ENCODE measurements at places on chromosomes 2 and 18.

DNA sequence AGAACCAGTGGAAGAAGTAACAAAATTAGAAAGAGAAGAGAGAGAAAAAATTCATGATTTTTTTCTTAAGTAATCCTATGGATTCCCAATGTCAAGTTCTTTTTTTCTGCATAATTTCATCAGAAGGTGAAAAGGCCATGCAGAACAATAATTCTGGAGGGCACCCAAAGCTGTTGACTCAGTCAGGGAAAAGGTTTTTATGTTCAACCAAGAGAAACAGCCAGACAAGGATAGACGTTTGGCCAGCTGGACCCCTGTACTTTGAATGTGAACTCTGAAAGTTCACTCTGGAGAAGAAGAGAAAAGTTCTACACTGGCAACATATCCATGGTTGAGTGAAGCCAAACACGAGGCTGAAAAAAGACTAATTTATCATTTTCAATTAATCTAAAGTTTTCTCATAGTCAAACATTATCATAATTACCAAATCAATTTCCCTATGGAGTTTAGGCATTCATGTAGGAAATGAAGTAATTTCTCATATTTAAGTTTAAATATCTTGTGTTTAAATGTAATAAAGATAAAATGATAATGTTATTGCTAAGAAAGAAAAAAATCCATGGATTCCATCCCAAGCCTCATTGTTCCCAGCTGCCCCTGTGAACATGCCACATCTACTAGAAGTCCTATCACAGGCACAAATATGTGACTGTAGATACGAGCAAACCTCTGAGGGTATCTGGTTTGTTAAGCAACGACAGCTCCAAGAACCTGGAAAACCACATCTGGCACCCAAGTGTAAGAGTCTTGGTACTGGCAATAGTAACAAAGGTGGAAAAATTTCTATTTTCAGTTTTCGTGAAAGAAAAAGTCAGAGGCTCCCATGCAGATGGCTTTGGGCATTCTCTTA is 742.7 kb upstream of the ACVR2A start:
- DNase-seq: no peak

DNA sequence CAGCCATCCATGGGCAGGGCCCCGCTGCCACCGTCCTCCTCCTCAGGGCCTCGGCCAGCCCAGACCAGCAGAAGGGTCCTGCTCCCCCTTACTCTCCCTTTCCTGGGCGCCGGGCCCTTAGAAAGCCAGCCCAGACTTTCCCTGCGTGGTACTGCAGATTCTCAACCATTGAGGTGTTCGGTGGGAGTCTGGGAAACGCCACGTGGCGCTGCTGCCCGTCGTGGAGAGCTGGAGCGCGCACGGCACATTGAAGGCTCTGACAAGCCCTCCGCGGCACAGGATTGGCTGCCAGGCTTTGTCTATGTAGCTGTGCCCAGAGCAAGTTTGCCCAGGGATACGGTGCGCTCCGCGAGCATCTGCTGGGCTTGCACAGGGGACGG is 10.4 kb upstream of the KLHL30 start:
- DNase-seq: no peak

DNA sequence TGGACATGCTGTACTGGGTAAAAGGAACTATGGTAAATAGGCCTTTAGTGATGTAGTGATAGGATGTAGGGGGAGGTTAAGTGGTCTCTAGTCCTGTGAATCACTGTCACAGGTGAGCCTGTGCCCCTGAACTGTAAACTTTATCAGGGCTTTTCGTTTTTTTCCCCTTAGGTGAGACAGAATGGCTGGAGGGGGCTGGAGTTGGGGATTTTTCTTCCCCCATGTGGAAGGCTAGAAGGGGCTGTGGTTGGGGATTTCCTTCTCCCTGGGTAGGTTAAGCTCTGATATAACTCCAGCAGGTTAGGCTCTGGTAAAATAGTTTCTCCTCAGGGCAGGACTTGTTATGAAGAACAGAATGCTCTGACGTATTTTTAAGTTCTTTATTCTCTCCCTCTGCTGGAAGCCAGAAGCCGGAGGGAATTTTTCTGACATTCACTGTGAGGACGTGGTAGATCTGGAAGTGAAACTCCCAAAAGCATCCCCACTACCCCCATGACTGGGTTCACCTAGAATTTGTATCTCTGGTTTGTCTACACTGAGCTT is 28.5 kb downstream of the PIKFYVE start:
- DNase-seq: no peak

GRCh38 chr2:46653539-46653938 is 174.2 kb downstream of the TMEM247 start:
- DNase-seq: no peak

GRCh38 chr2:159317392-159318088 is 31.0 kb upstream of the WDSUB1 start:
- no peak for DNase-seq

DNA sequence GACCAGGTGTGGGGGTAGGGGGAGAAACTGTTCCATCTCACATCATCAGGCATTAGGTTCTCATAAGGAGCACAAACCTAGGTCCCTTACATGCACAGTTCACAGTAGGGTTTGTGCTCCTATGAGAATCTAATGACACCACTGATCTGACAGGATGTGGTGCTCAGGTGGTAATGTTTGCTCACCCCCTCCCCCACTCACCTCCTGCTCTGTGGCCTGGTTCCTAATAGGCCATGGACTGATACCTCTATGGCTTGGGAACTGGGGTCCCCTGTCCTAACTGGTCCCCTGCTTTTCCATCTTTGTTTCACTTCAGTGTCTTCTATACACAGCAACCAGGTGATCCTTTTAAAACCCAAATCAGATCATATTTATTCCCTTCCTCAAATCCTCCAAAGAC is 267.8 kb downstream of the TNS1 start:
- DNase-seq: no peak

DNA sequence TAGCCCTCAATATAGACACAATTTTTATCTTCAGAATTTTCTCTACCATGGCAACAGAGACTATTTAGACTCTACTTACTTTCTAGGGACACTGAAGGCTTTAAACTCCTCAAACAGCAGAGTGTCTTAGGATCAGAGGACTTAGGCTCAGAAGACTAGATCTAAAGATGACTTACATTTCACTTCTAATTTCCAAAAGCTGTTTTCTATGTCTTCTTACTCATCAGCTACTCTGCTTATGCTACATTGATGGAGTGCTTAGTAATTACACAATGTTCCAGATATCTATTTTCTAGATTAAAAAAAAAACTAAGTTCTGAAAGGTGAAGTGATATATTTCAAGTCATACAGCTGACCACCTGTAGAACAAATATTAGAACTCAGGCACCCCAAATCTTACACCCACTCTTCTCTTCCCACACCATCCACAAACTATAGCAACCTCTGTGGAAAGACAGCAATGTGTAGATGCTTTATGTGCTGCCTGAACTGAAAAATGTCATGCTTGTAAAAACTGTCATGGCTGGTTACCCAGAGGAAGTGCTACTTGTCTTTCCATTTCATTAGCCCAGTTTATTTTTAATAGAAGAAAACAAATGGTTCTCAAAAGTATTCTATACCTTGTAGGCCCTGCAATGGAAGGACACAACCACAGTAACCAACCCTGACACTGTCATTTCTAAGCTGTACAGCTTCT is 831.0 kb upstream of the ACVR2A start:
- no peak for DNase-seq

DNA sequence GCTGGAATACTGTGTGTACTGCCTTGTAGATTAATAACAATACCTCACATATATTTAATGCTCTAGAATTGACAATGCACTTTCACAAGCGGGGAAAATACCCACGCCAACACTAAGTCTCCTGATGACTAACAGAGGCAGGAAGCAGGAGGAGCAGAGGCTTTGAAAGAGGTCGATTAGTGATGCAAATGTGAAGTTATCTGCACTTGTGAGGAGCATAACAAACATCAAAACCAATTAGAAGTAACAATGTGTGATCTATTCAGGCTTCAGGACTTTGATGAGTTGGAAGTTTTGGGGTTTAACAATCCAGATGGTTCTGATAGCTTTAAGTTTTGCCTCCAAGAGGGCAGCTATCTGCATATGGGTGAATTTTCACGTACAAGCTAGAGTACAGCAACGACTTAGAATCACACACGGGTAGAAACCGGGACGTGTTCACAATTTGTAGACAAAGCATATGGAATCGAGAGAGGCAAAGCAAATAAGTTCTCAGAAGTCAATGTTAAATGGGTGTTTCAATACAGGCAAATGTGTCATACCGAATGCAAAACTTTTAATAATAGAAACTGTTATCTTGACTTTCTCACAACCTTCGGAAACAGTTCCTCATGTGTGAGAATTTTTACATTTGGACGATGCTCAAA is 114.5 kb downstream of the METTL8 start:
- no peak for DNase-seq

DNA sequence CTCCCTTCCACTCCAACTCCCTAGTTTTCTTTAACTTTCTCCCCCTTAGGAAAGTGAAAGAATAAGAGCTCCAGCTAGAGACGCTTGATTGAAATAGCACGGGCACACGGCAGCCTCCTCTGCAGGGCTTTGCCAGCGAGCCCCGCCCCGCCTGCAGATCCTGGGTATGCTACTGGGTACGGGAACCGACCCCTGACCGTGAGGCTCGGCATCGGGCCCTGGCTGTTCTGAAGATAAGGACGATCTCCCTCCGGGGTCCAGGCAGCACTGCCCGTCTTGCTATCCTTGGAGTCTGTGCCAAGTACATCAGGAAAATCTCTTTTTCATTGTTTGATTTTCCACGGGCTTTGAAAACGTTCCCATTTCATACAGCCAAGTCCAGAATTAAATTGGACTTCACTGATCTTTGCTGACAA is 284.5 kb downstream of the MTX2 start:
- DNase-seq: peak; percentile 78

DNA sequence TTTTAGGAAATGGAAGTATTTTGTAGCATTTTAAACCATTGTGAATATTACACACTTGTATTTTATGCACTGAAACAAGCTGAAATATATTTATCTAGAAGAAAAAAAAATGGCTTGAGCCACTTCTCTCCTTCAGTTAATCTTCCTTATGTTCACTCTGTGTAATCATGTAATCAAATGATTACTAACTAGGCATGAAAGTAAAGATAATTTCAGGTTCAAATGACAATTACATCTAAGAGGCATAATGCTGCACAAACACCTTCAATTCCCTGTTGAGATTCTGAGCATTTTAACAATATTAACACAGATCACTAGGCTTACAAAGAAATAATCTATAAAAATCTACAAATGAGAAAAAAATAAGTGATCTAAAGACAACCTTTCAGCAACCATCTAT is 119.6 kb upstream of the ITGB6 start:
- DNase-seq: no peak

DNA sequence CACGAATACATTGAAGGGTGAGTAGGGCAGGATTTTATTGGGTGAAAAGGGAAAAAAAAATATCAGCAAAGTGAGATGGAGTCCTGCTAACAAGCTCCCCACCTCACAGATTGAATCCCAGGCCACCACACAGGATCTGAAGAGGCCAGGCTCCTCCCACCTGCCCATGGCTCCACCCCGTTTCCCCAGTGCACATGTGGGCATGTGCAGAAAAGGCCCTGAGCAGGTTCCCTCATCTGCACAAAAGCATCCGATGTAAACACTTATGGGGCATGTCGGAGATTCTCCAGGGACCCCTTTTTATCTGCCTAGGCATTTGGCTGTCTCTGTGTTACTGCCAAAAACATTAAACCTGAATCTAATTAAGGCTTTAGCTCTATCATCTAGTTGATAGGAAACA is 35.2 kb downstream of the SKA1 start:
- no peak for DNase-seq

GRCh38 chr2:17604050-17604449 is 63.6 kb downstream of the VSNL1 start:
- DNase-seq: no peak

GRCh38 chr2:109473616-109474318 is 140.0 kb downstream of the SEPTIN10 start:
- DNase-seq: peak; percentile 62

- no peak for DNase-seq
Observed at GRCh38 chr2:209383212-209383611, 40.6 kb upstream of the MAP2 start.

DNA sequence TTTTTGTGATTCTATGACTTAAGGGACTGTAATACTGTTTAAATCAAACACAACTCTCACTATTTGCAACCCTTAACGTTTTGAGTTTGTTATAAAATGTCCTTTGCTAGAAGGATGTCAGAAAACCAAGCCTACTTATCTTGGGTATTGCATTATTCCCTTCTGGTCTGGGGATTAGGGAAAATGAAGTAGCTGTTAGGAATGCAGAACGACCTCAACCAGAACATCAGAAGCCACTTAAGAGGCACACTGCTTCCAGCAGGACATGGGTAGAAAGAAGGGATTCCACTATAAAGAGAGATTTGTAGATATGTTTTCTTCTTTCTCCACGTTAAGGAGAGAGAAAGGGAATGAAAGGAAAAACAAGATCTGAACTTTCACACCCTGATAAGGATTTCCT is 101.2 kb downstream of the SETBP1 start:
- no peak for DNase-seq

- no peak for DNase-seq
Observed at GRCh38 chr2:228707846-228708245, 526.4 kb upstream of the SPHKAP start.

DNA sequence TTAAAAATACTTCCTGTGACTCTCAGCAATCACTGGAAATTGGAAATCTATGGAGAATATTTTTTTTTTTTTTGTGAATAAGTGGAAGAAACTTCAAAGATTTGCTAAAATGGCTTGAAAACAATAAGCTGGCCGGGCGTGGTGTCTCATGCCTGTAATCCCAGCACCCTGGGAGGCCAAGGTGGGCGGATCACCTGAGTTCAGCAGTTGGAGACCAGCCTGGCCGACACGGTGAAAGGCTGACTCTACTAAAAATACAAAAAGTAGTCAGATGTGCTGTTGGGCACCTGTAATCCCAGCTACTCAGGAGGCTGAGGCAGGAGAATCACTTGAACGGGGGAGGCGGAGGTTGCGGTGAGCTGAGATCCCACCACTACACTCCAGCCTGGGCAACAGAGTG is 155.5 kb upstream of the CAVIN2 start:
- DNase-seq: no peak

GRCh38 chr18:76379226-76380126 is 115.6 kb downstream of the ZNF516 start:
- no peak for DNase-seq

GRCh38 chr2:134675314-134675713 is 43.5 kb downstream of the TMEM163 start:
- DNase-seq: no peak

DNA sequence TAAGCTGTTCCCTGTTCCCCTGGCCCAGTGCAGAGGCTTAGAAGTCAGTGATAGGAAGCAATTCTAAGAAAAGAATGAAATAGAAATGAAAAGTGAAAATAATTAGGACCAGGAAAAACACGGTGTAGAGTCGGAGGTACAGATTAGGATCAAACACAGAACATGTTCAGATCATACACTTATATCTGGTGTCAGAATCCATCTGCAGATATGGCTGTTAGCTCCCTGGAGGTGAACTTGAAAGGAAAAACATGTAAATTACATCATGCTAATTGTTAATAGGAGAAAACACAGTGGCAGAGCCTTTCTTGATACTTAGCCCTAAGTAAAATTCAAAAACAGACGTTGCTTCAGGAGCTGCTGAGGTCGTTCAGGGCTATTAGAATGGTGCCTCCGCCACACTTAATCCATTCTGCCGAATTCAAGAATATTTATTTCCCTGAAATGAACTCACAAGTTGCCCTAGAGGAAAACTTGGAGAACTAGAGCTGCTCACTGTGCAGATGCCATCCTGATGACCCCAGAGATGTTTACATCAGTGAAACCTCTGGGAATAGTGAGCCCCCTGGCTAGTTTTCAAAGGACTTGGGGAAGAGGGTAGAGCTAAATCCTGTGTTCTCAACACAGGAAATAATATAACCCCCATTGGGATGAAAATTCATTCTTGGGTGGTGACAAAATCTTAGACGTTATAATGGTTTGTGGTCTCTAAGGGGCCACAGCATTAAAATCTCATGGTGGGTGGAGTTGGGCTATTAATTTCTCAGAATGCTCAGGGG is 27.5 kb downstream of the LPIN1 start:
- no peak for DNase-seq
